ENCODE measurements at places on chromosomes 1 and 21.

DNA sequence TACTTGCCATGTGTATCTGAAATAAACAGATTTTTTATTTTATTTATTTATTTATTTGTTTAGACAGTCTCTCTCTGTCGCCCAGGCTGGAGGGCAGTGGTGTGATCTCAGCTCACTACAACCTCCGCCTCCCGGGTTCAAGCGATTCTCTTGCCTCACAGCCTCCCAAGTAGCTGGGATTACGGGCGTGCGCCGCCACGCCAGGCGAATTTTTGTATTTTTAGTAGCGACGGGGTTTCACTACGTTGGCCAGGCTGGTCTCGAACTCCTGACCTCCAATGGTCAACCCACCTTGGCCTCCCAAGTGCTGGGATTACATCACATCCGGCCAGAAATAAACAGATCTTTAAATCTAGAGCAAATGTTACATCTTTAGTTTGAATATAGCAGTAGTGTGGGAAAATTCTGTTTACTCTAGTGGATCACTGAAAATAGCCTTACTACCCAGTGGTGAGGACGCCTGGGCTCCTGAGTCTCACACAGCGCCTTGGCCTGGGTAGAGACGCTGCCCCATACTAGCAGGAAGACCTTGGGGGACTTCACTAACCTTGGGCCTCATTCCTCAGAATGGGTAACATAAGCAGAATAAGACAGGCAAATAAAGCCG is 709 bp downstream of the GART start:
- DNase-seq: no peak

DNA sequence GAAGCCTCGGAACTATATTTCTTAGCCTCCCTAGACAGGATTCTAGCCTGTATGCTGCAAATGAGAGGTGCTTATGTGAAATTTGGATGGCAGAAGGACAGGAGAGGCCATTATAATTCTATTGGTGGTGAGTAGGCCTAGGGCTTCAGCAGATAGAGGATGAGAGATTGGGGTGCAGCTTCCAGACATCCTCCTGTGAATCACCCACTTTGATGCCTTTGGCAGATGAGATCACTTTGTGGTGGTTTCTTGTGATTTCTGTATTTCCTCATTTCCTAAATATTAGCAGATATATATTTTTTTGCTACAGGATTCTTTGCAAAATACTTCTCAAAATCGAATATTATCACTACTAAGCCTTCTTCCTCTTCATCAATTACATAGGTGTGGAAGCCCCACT is 37.3 kb downstream of the MFSD2A start:
- DNase-seq: no peak

DNA sequence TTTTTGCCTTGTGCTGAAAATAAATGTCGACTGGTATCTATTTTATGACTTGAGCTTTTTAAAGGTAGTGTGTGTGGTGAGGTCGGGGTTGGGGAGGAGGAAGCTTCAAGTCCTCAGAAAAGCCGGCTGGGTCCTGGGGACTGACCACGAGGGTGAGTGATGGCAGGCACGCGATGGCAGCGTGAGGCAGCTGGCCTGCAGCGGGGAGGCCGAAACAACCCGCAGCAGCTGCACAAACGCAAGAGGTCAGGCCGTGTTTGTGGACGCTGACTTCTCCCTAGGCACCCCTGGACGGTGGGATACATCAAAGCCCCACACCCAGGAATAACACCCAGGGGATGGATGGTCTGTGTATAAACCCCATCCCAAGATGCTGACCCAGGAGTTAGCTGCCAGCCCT is 51.4 kb downstream of the ZBTB18 start:
- no peak for DNase-seq

GRCh38 chr1:193462629-193463320 is 276.4 kb upstream of the B3GALT2 start:
- peak; percentile 4 for DNase-seq

DNA sequence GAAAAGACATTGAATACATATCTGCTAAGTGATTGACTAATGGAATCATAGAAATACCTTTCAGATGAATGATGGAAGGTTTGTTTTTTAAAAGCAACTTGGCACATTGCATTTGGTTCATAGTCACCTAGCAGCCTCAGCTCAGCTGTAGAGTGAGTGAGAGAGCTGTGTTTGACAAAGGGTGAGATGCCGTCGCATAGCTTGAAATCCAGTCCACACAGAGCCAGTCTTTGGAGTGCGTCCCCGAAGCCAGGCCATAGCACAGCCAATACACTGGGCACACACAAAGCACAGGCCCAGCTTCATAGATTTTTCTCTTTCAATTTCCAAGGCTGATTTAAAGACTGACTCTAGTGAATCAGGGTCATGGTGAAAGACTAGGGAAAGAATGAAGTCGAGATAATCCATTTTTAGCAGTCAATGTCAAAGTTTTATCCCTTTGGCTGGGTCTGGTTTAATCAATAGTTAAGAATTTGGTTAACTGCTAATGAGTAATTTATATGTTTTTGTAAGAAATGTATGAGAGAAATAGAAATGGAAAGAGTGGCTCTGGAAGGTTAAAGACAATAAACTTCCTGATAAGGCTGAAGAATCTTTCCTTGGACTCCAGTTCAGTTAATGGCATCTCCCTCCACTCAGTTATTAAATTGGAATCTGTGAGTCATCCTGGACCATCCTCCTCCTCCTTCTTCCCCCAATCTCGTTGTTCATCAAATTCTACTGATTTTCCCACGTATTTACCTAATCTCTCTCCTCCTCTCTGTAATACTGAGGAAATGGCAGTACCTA is 101.2 kb upstream of the IRF2BP2 start:
- no peak for DNase-seq

- no peak for DNase-seq
Measured at GRCh38 chr1:99170516-99170915, 93.8 kb upstream of the PLPPR4 start.

- DNase-seq: peak; percentile 91
Measured at GRCh38 chr1:98661544-98662355, at the start of gene SNX7. SNX7 (plus strand) TSS chr1:98661721; CDS start chr1:98661732, 11 bp downstream.

DNA sequence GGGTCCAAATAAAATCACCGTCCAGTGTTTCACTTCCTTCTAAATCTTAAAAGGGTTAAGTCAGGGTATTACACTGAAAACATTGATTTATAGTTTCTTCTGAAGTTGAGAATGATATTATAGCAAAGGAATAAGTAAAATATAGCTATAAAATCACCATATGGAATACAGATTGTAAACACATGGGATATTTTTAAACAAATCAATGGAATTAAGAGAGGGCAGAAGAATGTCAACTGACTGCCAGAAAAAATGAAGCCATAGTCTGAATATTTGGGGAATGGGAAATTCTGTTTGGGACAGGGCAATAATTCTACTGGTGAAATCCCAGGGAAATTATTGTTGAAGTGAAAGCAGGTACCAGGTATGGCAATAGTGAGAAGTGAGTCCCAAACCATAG is 664.6 kb downstream of the NCAM2 start:
- no peak for DNase-seq

GRCh38 chr1:119245881-119246280 is 105.4 kb upstream of the WARS2 start:
- DNase-seq: no peak
